ENCODE measurements at places on chromosomes 2 and 18.

GRCh38 chr2:218224186-218224585 is 7.2 kb downstream of the ARPC2 start:
- no peak for DNase-seq

- no peak for DNase-seq
These were observed 421.7 kb downstream of the RNF144A start for GRCh38 chr2:7338961-7339360.

DNA sequence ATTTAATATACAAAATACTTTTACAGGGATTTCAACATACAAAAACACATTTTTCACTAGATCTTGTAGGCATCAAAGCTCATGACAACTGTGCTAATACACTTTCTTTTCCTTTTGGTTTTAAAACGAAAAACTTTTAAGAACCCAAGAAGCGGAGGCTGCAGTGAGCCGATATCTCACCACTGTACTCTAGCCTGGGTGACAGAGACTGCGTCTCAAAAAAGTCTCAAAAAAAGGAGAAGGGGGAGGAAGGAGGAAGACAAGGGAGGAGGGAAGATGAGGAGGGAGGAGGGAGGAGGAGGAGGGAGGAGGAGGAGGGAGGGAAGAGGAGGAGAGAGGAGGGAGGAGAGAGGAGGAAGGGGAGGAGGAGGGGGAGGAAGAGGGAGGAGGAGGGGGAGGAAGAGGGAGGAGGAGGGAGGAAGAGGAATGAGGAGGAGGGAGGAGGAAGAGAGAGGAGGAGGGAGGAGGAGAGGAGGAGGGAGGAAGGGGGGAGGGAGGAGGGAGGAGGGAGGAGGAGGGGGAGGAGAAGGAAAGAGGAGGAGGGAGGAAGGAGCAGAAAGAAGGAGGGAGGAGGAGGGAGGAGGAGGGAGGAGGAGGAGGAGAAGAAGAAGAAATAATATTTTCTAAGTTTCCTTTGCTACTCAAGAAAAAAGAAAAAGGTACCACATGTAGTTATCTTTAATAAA is 13.8 kb downstream of the ROCK2 start:
- no peak for DNase-seq

DNA sequence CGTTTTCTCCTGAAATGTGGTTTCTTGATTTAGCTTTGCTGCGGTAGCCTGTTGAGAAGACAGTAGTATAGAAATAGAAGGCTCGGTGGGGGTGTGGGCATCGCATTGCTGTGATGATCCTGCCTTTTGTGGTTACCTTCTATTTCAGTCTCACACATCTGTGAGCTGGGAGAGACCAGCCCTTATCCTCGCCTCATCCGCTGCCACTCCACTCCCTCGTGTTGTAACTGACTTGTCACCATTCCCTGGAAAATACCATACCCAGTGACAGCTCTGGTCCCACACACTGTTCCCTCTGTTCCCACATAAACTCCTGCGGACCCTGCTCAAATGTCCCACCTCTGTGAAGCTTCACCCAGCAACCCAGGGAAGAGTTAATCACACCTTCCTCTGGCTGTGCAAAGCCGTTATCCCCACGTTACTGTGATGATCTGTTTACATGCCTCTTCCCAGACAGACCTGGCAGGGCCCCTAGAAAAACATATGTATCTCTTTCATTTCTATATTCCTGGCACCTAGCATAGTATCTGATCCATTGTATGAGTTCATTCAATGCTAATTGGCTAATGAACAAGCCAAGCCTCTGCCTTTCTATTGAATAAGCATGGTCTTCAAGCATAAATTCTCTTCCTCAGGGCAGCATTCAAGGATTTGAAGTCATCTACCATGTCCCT is 114.6 kb downstream of the MAPK4 start:
- no peak for DNase-seq

DNA sequence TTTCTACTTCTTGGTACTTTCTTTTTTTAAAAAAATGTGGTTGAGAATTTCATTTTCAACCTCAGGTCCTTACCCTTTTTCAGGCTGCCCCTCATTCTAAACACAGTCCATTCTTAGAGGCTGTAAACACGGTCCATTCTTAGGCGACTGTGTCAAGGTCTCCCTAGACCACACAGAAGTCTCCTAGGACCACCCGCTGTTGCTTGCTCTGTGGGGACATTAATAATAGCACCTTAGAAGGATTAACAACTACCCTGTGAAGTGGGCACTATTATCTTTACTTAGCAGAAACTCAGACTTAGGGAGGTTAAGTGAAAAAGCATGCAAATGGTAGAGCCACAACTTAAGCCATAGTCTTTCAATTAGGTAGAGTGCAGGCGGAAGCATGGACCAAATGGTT is 91.7 kb downstream of the RBMS1 start:
- no peak for DNase-seq
